ENCODE measurements at places on chromosomes 12 and 14.

GRCh38 chr12:31574803-31575575 lies 15.9 kb downstream of the DENND5B start:
- peak; percentile 63 for DNase-seq

GRCh38 chr14:63282997-63283883 lies 35.5 kb downstream of the GPHB5 start:
- no peak for DNase-seq

DNA sequence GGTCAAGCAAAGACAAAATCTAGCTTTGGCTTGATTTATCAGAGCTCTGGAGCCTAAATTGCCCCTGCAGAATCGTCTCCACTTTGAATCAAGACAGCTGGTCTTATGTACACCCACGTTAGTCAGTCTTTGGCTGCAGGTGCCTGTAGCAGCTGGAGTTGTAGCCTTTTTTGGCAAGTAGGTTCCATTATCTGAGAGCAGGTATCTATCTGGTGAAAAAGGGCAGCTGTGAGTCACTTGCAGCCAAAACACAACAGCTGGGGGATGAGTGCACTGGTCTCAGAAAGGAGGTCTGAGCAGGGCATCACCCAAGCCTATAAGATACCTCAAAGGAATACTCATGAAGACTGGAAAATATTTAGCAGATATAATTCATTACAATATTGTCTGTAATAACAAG lies 43.6 kb upstream of the KCNH5 start:
- no peak for DNase-seq

- DNase-seq: no peak
These were observed 8.5 kb downstream of the KRT85 start for GRCh38 chr12:52358575-52359350.

DNA sequence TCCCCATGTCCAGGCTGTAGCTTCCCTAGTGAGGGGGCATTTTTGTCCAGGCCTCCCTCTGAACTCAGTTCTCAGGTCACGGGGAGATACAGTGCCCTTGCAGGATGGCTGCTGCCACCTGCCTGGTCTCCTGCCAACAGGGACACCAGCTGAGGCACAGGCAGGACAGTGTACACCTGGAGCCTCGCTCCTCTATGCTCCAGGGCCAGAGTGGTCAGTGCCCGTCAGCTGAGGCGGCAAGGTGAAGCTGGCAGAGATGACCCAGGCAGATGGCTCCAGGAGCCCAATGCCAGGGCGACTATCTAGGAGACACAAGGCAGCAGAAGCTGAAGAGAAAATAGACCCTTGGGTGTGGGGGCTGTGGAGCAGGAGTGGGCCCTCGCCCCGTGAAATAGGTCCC lies 12.6 kb downstream of the TUBA1C start:
- no peak for DNase-seq

DNA sequence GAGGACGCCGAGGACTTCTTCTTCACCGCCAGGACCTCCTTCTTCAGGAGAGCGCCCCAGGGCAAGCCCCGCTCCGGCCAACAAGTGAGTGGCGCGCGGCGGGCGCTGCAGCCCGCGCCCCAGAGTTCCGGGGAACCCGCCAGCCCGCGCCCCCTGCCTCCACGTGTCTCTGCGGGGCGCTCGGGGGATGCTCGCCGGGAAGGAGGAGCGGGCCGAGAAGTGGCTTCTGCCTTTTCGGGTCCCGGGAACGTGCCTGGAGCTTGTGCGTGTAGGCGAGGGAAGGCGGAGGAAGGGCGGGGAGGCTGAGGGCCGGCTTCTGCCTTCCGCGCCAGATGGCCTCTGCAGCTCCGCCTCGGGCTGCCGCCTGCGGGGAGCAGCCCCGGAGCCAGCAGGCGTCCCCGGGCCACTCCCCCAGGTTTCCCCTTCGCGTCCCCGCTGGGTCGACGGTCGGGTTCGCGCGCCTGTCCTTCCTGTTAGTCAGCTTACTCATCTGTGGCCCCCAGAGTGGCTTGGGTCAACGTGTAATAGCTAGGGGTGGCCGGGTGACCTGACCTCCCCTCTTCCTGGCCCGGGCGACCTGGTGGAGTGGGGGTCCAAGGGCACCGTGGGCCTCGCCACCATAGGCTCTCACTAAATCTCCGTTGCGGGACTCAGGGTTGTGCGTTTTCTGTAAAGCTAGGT lies 505 bp downstream of the RASSF3 start:
- peak; percentile 32 for DNase-seq

GRCh38 chr12:49541140-49541861 lies 2.5 kb downstream of the KCNH3 start:
- DNase-seq: no peak

GRCh38 chr14:58785701-58786100 lies 147.9 kb downstream of the DACT1 start:
- no peak for DNase-seq

DNA sequence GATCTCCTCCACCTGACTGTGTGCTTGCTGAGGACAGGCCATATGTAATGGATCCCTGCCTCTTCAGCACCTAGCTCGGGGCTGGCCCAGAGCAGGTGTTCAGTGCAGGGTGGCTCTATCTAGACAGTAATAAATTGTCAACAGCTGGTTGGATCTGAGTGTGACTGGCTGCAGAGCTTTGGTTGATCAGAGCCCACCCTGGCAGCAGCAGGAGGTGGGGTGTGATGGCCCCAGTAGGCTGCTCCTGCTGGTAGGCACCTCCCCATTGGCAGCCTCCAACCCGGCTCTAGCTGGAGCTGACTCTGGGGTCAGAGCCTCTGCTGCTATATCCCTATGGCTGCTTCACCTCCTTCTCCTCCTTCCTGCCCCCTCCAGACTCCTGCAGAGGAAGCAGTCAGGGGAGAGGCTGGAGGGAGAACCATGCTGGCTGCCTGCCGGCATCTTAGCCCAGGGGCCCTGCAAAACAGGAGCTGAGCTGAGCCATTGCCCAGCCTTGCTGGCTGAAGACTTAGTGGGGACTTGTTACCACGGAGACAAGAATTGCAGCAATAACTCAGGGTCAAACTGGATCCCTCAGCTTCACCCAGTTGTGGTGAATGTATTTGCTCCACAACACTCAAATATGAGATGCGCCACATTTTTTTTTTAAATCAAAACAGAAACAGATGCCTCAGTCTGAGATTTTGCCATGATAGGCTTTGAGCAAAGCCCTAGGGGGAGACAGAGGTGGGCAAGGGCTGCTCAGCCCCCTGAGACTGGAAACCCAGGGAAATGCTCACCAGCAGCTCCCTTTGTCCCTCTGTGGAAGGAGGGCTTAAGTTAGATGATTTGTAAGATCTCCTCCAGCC lies 22.2 kb downstream of the TMEM63C start:
- DNase-seq: no peak

GRCh38 chr14:85596562-85596961 lies 66.6 kb downstream of the FLRT2 start:
- DNase-seq: no peak

DNA sequence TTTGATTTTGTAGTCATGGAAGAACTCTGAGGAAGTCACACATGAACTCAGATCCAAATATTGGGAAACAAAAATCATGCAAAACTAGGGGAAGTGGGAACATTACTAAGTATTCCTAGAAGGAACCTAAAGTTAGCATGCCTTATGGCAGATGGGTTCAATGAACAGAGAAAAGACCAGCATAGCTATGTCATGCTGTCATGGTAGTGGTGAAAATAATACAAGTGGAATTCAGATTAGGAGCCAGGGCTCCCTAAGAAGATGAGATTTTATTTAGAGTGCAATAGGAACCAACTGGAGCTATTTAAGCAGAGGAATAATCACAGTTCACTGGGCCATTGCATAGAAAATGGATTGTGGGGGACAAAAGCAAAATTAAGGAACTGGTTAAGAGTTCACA lies 134.0 kb downstream of the DIO2 start:
- DNase-seq: peak; percentile 50

GRCh38 chr12:102602521-102602920 lies 122.2 kb upstream of the IGF1 start:
- DNase-seq: no peak

DNA sequence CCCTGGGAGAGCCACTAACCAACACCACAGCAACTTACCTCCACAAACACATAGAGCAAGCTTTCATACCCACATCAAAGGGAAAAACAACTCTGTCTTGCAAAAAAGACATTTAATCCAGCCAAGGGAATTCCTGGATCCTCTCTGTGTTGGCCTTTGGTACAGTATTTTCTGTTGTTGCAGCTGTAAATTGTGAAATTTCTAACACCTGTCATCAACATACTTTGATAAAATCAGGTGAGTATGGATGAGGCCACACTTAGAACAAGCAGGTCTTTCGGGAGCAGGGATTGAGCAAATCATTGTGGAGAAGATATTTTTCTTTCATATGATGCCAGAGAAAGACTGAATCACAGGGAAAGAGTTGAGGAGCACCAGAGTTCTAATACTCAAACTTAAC lies 89.3 kb downstream of the SPTSSA start:
- DNase-seq: no peak

DNA sequence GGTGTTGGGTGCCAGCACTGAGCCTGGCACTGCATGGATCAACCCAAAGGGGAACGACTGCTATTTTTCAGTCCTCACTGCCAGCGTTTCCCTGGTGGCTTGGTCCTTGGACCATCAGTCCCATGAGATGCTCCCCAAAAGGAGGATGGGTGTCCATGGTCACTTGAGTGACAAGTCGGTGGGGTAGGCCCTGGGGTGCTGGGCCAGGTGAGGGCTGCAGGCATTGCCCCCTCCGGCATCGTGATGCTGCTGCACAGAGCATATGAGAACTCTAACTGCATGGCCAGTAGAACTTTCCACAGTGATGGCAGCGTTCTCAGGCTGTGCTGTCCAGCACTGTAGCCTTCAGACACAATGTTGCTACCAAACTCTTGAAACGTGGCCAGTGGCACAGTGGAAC lies 16.2 kb downstream of the SETD1B start:
- no peak for DNase-seq

- DNase-seq: no peak
These were observed 2.0 kb upstream of the MDM1 start for GRCh38 chr12:68334132-68334531.

- peak; percentile 40 for DNase-seq
These were observed 57.6 kb downstream of the MDM2 start for GRCh38 chr12:68865399-68866164.

DNA sequence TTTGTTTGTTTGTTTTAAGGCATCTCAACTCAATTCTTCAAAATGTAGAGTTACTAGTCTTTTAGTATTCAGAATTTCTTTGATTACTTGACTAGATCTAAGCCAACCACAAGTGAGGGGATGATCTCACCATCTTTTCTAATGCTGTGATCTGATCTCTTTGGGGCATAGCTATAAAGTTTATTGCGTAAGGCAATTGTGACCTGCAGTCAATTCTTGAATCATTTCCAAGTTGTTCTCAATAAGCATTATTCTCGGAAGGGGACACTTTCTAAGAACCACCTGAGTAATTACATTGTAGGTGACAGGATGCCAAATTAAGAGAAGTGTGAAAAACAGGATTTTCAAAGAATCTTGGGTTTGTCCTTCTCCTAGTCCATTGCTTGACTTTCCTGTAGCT lies 13.1 kb downstream of the DACT1 start:
- no peak for DNase-seq

DNA sequence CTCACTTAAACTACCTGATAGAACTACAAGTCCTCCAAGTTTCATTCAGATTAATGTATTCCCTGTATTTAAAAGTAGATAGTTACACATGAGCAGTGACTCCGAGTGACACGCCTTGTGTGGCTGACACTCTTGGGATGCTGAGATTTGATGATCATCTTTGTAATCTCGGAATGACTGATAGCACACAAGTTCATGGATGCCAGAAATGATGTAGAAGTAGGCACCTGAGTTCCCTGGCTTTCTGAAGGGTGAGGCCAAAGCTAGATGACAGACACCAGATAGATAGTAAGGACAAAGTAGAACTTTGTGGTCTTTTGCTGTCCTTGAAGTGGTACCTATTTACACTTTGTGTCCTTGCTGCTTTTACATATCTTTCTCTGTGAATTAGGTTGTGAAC lies 491.2 kb downstream of the PCNX1 start:
- DNase-seq: no peak

DNA sequence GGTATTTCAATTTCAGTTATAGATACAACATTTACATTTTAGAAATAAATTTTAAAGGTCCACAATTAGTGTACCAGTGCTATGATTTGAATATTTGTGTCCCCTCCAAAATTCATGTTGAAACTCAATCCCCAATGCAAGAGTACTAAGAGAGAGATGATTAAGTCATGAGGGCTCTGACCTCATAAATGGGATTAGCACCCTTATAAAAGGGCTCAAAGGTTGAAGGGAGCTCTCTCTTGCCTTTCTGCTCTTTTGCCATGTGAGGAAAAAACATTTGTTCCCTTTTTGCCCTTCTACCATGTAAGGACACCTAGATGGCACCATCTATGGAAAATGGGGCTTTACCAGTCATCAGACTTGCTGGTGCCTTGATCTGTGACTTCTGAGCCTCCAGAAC lies 25.8 kb upstream of the CNOT2 start:
- no peak for DNase-seq

GRCh38 chr12:131113568-131114270 lies 160.0 kb downstream of the ADGRD1 start:
- DNase-seq: no peak

- DNase-seq: no peak
These were observed 42.4 kb downstream of the ITPK1 start for GRCh38 chr14:93073358-93073707.

GRCh38 chr14:105478398-105479251 lies 4.0 kb downstream of the CRIP2 start:
- no peak for DNase-seq

GRCh38 chr12:121167232-121167820 lies 34.6 kb downstream of the P2RX7 start:
- DNase-seq: no peak

GRCh38 chr12:50824914-50825313 lies 17.8 kb upstream of the TMPRSS12 start:
- DNase-seq: no peak

DNA sequence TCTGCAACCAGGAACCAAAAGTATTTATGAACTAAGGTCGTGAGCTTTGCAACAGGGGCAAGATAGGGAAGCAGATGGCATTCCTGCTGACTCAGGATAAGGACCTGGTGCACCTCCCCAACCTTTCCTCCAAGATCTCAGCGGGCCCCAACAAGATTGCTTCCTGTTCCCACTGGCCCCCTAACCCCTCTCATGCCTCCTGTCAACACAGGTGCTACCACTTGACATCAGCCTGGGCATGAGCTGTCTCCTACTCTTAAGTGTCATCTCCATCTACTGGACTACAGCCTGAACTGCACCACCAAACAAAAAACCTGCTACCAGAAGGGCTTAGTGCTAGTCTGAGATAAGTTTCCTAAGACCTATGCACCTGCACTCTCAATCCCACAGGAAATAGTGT lies 32.7 kb downstream of the MED6 start:
- DNase-seq: peak; percentile 11
